Erythroblast (primary cell): ENCODE measurements at places on chromosomes 7 and 10.

- no peak for DNase-seq
These were observed 251.4 kb upstream of the KLF14 start for GRCh38 chr7:130985361-130985760.

GRCh38 chr10:113983552-113983951 lies 60.1 kb upstream of the ADRB1 start:
- DNase-seq: no peak

GRCh38 chr10:4541292-4541691 lies 284.7 kb upstream of the AKR1E2 start:
- DNase-seq: no peak

DNA sequence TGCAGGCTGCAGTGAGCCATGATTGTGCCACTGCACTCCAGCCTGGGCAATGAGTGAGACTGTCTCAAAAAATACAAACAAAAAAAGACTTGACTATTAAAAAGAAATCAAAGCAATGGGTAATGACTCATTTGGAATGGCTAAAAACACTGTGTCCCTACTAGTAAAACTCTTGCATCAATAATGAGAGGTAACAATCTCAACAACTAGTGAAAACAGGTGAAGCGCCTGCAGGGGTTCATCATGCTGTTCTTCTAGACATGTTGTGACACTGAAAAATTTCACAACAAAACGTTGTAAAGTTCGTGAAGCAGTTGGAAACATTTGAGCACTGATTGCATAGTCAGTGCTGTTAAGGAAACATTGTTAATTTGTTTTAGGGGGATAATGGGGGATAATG lies 26.9 kb upstream of the SLC29A4 start:
- no peak for DNase-seq

GRCh38 chr10:71747039-71747531 lies 26.2 kb downstream of the VSIR start:
- DNase-seq: peak; percentile 92
